ENCODE measurements at places on chromosomes 1 and 21.

DNA sequence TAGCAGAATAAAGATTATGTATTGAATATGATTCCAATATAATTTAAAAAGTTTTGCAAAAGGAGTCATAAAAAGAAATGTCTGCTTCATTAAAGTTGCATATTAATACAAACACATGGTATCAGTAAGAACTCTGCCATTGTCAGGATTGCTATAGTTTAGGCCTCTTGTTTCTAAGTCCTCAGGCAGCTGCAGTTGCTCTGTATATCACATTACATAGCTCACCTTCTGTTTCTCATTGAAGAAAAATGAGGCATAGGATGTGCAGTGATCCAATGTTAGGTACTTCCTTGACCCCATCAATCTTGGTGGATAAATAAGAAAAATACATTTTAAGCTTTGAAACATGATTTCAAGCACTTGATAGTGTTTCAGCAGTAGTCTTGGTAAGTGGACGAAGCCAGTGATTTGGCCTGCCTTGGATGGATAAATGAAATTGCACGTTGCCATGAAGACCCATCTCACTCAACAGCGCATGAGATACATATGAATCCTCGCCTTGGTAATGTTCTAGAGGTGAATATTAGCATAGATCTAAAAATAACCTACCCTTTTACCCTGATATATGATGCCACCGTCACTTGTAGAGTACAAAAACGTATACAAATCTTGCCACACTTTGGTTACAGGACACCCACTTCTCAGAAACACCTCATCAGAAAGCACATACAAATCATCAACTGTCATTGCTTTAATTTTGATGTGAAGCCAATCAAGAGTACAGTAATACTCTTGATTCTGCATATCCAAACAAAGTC is 25.3 kb downstream of the ZFYVE9 start:
- no peak for DNase-seq

GRCh38 chr21:37758982-37759381 is 157.3 kb downstream of the KCNJ6 start:
- no peak for DNase-seq

- peak; percentile 83 for DNase-seq
These were observed 67.2 kb upstream of the SCAF4 start for GRCh38 chr21:31798842-31799704.

GRCh38 chr1:197356723-197357533 is 88.9 kb downstream of the CRB1 start:
- no peak for DNase-seq

GRCh38 chr1:234578735-234579134 is 31.2 kb downstream of the IRF2BP2 start:
- DNase-seq = no peak

GRCh38 chr21:27275294-27275927 is 308.5 kb upstream of the ADAMTS5 start:
- no peak for DNase-seq

GRCh38 chr1:203954293-203954692 is 92.9 kb downstream of the SNRPE start:
- no peak for DNase-seq

DNA sequence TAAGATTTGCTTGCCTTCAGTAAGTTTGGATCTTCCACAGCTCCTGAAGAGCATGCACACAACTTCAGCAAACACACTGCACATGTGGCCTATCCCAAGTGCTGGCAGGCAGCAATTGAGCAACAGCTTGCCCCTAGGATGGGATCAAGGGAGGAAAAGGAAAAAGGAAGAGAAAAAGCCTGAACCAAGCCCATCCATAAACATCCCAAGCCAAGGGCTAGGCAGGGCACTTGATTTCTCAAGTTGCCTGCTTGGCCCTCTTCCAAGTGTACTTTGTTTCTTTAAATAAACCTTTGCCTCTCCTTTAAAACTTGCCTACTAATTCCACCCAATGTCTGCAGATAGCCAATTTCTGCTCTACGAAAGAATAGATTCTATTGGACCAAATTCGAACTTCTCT is 49.0 kb upstream of the OLFM3 start:
- no peak for DNase-seq

DNA sequence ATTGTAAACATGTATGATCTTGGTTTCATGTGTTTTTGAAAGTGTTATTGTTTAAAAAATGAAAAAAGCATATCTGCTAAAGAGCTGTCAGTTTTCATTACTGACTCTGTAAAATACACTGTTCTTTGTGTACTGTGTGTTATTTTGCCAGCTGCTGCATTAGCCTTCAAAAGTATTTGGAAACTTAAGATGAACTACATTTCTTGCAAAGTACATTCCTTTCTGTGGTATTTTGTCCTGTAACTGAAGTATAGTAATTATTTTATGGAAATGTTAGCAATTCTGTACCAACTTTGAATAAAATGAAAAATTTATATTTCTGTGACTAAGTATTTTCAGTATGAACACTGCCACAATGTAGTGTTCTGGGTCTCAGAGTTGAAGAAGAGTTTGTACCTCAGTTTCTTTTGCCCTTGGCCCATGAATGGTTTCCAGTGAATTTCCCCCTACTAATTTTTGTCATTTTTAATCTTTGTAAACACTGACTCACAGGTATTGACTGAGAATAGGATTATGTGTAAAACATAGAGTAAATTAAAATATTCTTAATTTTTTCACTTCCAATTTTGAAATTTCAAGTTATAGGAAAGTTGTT is 32.7 kb downstream of the MRPS6 start:
- DNase-seq = no peak

GRCh38 chr21:44790368-44790767 is 11.3 kb downstream of the UBE2G2 start:
- no peak for DNase-seq

DNA sequence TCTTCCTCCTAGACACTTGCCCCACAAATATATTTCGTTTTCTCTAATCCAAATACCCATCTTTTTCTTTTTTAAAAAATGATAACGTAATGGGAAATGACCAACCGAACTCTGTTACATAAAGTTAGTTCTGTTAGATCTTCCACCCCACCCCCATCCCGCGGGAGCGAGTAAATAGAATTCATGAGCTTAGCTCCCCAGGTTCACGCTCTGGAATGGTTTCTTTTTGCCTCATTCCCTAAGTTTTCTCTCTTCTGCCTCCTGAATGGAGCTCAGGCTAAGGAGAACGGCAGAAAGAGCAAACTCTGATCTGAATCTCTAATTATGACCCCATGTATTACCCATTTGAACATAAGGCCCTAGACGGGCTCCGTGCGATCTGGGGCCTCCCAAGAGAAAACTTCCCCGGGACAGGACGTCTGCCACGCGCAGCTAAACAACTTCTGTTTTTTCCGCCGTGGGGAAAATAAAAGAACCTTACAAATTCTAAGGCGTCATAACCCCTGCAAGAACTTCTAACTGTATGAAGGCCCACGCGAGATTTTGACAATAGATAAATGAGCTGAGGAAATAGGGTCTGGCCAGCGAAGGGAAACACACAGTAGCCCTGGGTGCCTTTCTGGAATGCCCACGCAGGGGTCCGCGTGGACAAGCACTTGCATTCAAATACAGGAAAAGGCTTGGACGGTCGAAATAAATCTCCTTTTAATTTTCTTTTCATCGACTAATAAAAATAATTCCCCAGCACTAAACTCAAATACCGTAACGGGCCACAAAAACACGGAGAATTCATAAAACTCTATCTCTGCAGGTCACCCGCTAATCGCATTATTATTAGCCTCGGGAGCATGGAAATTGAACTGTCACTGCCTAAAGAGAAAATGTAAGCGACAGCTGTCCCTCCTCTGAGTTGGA is 2.2 kb downstream of the TBX15 start:
- DNase-seq = no peak

- DNase-seq = no peak
These were observed 8.9 kb downstream of the NUP210L start for GRCh38 chr1:154145986-154146385.

- DNase-seq = no peak
These were observed 3.0 kb downstream of the FUBP1 start for GRCh38 chr1:77975907-77976306.
